ENCODE measurements at places on chromosomes 12 and 14. TPM values are rescaled to one million over a fixed set of nuclear protein-coding genes. Genes with fewer than 3 reads are reported as not detected.

AVPR1A gene
- total RNA-seq: under 0.01 TPM

SPRYD3 gene
- 13.8 TPM for total RNA-seq

NEK9 gene
- 23.2 TPM for total RNA-seq

KRT77 gene
- total RNA-seq: not detected

HECTD1 gene
- 303 TPM for total RNA-seq

CABP1 gene
- not detected for total RNA-seq

ERBB3 gene
- total RNA-seq: 0.33 TPM

ABCC9 gene
- total RNA-seq: 0.11 TPM

TAS2R42 gene
- not detected for total RNA-seq

CLEC4E gene
- not detected for total RNA-seq

DPF3 gene
- total RNA-seq: 0.54 TPM

LBHD2 gene
- total RNA-seq: not detected

CLEC2A gene
- total RNA-seq: not detected

ZNF10 gene
- total RNA-seq: 5.4 TPM

LRIG3 gene
- total RNA-seq: 28.6 TPM

CD163L1 gene
- 19.0 TPM for total RNA-seq

FZD10 gene
- total RNA-seq: 1.8 TPM

OLR1 gene
- not detected for total RNA-seq

SELPLG gene
- 0.11 TPM for total RNA-seq

TEX22 gene
- total RNA-seq: 0.09 TPM

SYCP3 gene
- total RNA-seq: 0.17 TPM

GPR65 gene
- 0.11 TPM for total RNA-seq

ERP27 gene
- not detected for total RNA-seq

HVCN1 gene
- 4.9 TPM for total RNA-seq

STON2 gene
- total RNA-seq: 327 TPM

KRT82 gene
- not detected for total RNA-seq

PLEKHH1 gene
- total RNA-seq: 0.11 TPM

TBX3 gene
- 0.22 TPM for total RNA-seq

PRB2 gene
- not detected for total RNA-seq

GZMB gene
- not detected for total RNA-seq

BDKRB2 gene
- under 0.01 TPM for total RNA-seq

C14orf132 gene
- total RNA-seq: 3.6 TPM

LRP1 gene
- total RNA-seq: 0.52 TPM

OR11G2 gene
- not detected for total RNA-seq

Data from dermis lymphatic vessel endothelial cell (primary cell).